G401 (cell line): ENCODE measurements at places on chromosomes 12 and 14.

DNA sequence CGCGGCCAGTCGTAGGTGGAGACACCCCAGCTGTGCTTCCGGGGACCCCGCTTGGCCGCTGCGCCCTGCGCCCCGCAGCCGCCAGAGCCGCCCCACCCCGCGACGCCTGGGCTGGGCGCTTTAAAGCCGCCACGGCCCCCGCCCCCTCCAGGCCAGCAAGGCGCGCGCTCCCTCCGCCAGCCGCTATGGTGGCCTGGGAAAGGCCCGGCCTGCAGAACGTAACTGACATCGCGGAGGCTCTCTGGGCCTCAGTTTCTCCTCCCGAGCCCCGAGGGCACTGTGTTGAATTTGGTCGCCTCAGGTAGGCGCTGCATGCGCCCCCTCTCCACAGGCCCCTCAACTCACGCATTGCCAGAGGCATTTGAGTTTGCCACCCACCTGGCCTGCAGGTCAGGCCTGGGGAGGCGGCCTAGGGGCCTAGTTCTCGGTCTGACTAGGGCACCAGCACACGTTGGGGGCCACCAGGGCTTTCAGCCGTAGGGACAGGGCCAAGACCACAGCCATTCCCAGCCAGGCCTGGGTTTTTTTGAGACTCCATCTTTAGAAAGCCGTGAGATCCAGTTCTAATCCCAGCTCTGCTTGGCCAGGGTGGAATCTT, at the start of gene NGB:
Gene NGB (minus strand): TSS at position 94 of the 598 bp plus-strand sequence. CDS start 269 bp downstream, outside the sequence.
- no peak for DNase-seq

DNA sequence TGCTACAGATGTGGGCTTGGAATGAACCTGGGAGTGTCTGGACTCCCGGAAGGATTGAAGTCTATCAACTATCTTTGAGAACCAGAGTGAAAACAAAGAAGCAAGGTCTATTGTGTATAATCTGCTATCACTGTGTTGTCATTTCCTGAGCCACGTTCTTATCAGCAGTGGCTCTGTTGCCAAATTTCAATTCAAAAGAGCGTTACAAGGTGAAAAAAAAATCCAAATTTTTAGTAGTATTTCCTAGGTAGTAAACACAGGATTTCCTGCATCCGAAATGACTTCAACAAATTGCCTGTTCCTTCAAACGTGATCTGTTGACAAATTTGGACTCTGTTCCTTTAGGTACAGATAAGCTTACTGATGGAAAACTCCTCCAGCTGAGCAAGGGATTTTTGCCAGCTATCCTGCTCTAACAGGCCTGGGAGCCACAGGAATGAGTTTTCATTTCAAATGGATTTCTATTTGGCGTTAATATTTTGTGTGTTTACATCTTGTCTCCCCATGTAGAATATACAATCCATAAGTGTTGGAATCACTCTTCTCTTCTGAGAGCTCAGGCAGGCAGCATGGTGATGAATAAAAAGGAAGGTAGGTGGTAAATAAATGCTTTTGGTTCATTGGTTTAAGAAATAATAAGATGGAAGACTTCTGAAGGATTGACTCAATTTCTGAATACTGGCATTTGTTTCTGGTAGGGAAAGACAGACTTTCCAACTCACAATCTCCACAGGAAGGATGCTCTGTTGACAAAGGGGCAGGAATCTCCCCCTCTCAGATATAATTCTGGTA, 58.5 kb downstream of the GPR135 start:
- peak; percentile 45 for DNase-seq

DNA sequence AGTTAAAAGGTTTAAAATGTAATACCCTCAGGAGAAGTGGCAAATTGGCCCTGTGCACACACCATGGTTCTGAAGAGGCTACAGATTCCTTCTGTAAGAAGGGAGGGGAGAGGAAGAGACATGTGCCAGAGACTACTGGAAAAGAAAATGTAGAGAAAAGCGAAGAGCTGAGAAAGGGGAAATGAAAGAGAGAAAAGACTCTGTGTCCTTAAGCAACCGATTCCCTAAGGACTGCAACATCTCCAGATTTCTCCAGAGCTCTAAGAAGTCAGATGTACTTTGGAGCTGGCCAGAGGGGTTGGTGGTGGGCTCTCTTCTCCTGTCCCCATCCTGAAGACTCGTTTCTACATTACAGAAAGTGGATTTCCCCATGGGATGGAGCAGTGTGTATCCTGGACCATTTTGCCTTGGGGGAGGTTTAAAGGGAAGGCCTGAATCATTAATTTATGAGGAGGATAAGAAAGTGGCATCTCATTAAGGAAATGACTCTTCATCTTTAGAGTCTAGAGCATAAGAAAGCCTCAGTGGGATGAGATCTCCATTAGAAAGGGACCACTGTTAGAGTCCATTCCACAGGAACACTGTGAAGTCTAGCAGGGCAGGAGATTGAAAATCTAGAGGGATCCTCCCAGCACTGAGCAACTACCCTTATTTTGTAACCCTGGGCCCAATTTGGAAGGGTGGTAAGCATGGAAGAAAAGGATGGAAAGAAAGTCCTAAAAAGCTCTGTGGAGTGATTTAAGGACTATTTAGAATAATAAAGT, 45.5 kb upstream of the FUT8 start:
- no peak for DNase-seq

GRCh38 chr12:121839993-121840761, 18.5 kb downstream of the HPD start:
- no peak for DNase-seq
